Mesothelial cell of epicardium (in vitro differentiated cells): ENCODE measurements at places on chromosomes 5 and 9.

DNA sequence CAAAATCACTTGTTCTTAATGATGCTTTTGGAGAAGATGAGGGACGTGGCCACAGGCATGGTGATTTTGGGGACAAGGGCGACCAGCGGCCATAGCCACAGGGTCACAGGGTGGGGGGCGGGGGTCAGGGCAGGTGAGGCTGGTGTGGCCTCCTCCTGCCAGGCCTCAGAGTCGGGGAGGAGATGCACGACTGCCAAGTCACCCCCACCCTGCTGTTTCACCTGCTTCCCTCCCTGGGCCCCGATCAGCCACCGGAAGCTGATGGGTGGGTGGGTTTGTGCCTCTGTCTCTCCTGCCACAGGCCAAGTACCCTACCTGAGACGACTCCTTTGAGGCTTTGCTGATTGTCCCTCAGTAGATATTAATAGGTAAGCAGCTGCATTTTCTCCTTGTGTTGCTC is 199.3 kb downstream of the PAX5 start:
- H3K27ac ChIP-seq: no peak overlapping the region
- H3K36me3 ChIP-seq: no peaks in the 10 kb centered on the region
- H3K4me3 ChIP-seq: no peak overlapping the region
- H3K4me1 ChIP-seq: peaks cover 5% of the 10 kb centered on the region
- peaks cover 60% of the 10 kb centered on the region for H3K27me3 ChIP-seq

GRCh38 chr5:157160001-157160400 is 6.1 kb downstream of the GARIN3 start:
- H3K36me3 ChIP-seq: no peaks in the 10 kb centered on the region
- no peaks in the 10 kb centered on the region for H3K4me1 ChIP-seq
- no peak overlapping the region for H3K27ac ChIP-seq

- H3K27ac ChIP-seq: no peak overlapping the region
- H3K4me1 ChIP-seq: peaks cover 2% of the 10 kb centered on the region
- DNase-seq: no peak
- no peaks in the 10 kb centered on the region for H3K36me3 ChIP-seq
These were observed 9.2 kb downstream of the KLF4 start for GRCh38 chr9:107480386-107480789.

DNA sequence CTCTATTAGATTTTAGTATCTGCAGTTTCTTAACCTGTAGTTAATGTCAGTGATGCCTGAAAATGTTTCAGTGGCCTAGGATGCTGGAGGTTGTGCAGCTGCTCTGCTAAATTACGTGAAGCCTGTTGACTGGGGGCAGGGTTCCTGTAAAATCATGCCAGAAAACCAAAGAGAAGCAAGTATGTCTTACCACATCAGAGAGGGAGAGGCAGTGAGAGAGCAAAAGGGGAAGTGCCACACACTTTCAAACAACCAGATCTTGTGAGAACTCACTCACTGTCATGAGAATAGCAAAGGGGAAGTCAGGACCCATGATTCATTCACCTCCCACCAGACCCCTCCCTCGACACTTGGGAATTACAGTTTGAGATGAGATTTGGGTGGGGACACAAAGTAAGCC is 83.9 kb upstream of the CYLC2 start:
- H3K27ac ChIP-seq: no peak overlapping the region
- H3K4me1 ChIP-seq: no peaks in the 10 kb centered on the region
- no peak for DNase-seq
- no peak overlapping the region for H3K4me3 ChIP-seq
- no peaks in the 10 kb centered on the region for H3K27me3 ChIP-seq

DNA sequence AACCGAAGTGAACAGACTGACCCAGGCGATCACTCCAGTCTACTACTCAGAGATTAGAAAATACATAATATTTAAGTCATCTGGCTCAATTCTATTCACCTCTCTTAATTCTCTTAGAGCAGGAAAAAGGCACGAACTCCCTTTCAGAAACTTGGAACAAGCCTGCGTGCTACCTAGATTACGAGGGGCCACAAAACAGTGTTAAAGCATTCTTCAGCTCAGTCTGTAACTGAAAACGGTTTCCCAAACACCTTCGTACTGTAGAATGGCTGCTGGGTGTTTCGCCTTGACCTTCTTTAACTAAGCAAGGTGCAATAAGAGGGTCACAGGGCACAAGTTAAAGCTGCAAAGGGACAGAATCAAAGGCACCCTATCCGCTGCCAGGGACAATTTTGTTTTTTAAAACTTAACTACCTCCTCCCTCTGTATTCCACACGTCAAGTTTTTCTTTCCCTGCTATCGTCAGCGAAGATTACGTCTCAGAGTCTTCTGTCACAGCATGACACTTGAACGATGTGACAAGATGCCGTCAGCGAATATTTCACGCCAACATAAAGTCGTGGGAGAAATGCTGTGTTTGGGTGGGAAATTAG is 687 bp downstream of the LYSMD3 start:
- DNase-seq: no peak
- peaks cover 18% of the 10 kb centered on the region for H3K27me3 ChIP-seq
- peak overlapping the region; percentile 89 for H3K27ac ChIP-seq
- peaks cover 21% of the 10 kb centered on the region for H3K4me1 ChIP-seq
- H3K4me3 ChIP-seq: peak overlapping the region; percentile 99
- peaks cover 4% of the 10 kb centered on the region for H3K36me3 ChIP-seq

GRCh38 chr5:76062502-76063041 is 20.6 kb upstream of the SV2C start:
- no peak for DNase-seq
- H3K27ac ChIP-seq: no peak overlapping the region
- no peaks in the 10 kb centered on the region for H3K36me3 ChIP-seq

GRCh38 chr5:173680660-173681242 is 64.3 kb upstream of the BOD1 start:
- no peak for DNase-seq
- H3K4me3 ChIP-seq: no peak overlapping the region
- H3K27me3 ChIP-seq: no peaks in the 10 kb centered on the region
- no peak overlapping the region for H3K27ac ChIP-seq
- H3K4me1 ChIP-seq: no peaks in the 10 kb centered on the region
- no peaks in the 10 kb centered on the region for H3K36me3 ChIP-seq
